Lower leg skin (tissue), 4 donors: ENCODE measurements at places on chromosomes 5 and 9. TPM values are rescaled to one million over a fixed set of nuclear protein-coding genes. Genes with fewer than 3 reads are reported as not detected.

- DNase-seq: peak; percentile 54
Measured at GRCh38 chr9:113922160-113922559, 46.1 kb downstream of the ZNF618 start.

DNA sequence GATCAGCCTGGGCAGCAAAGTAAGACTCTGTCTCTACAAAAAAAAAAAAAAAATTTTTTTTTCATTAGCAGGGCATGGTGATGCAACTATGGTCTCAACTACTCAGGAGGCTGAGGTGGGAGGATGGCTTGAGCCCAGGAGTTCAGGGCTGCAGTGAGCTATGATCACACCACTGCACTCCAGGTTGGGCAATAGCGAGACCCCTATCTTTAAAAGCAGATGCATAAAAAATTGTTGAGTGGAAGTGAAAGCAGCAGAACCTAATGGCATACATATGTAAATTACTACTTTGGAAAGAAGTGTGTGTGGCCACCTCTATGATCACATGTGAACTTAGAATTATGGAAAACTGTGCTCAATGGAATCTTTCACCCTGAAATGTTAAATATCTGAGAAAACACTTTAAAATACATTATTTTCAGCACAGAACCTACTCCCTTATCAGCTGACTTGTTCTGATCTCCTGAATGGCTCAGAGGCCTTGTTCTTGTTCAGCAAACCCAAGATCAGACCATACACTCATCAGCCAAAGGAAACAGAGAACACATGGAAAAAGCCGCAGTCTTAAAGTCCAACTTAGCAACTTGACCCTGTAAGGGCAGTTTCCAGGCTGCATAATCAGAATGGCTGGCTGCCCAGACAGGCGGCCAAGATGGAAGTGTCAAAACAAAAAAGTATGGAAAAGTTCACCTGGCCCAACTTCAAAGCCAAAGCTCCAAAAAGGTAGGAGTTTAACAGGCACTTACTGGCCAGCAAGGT lies 56.5 kb downstream of the SIL1 start:
- no peak for DNase-seq

ANXA1 gene
- 195 TPM for total RNA-seq

WWC1 gene
- total RNA-seq: 30.4 TPM

- no peak for DNase-seq
Measured at GRCh38 chr5:154214371-154215106, 24.0 kb downstream of the GALNT10 start.
